ENCODE measurements at places on chromosomes 3 and 15. TPM values are rescaled to one million over a fixed set of nuclear protein-coding genes. Genes with fewer than 3 reads are reported as not detected.

- no peak for DNase-seq
Measured at GRCh38 chr3:46677411-46677726, 16.1 kb downstream of the ALS2CL start.

DNA sequence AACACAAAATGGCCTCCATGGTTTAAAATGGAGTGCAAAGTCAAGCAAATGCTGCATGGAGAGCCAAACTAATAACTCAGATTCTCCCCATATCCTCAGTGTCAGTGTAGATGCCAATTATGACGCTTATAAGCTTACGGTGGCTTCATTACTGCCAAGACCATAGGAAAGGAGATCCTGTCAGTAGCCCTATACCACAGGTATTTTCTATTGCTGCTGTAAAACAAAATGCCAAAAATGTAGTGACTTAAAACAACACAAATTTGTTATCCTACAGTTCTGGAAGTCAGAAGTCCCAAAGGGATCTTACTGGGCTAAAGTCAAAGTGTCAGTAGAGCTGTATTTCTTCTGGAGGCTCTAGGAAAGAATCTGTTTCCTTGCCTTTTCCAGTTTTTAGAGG, 149.8 kb upstream of the GBE1 start:
- no peak for DNase-seq

GRCh38 chr3:138673641-138674530, 65.3 kb downstream of the FAIM start:
- peak; percentile 80 for DNase-seq

Gene CCRL2
- total RNA-seq: 1.3 TPM

DNA sequence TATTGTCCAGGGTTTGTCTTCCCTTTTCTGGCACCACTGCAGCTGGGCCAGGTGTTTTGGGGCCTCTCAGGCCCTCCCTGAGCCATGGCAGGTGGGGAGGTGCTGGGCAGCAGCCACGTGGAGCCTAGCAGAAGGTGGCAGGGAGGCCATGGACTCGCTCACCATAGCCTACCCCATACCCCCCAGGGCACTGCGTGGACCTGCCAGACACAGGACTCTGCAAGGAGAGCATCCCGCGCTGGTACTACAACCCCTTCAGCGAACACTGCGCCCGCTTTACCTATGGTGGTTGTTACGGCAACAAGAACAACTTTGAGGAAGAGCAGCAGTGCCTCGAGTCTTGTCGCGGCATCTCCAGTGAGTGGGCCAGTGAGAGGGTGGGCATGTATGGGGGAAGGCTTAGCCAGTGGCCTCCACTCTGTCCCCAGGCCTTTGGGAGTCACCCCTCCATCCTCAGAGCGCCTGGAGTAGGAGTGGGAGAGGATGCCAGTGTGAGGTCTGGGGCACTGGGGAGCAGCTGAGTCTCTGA, 11.9 kb downstream of the SPINT1 start:
- no peak for DNase-seq

DNA sequence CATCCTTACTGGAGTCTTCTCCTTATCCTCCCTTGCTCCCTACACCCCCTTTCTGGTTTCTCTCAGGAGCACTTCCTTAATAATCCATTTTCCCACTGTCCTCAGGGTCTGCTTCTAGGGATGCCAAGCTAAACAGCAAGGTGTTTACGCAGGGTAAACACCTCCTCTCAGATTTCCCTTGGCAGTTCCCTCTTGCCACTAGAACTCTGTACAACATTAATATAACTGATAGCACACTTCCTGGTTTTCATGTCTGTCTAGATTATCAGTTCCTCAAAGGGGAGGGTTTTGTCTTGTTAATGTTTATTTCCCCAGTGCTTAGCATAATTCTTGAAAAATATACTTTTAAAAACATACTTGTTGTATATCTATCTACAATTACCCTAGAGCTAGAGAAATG, 118.0 kb upstream of the SLC24A5 start:
- no peak for DNase-seq

All from dermis microvascular lymphatic vessel endothelial cell (primary cell).